ENCODE measurements at places on chromosomes 4 and X. TPM values are rescaled to one million over a fixed set of nuclear protein-coding genes. Genes with fewer than 3 reads are reported as not detected.

Gene NDNF
- total RNA-seq: not detected

Gene SHROOM2
- total RNA-seq: not detected

- no peak for DNase-seq
These were observed 29.5 kb upstream of the ZCCHC13 start for GRCh38 chrX:74274516-74274915.

Gene RAB40A
- total RNA-seq: 0.15 TPM

GRCh38 chr4:139555705-139556070, 331 bp downstream of the SETD7 start:
- DNase-seq: peak; percentile 12

Gene PRRG3
- total RNA-seq: not detected

GRCh38 chr4:168605411-168605810, 108.6 kb downstream of the PALLD start:
- no peak for DNase-seq

- no peak for DNase-seq
These were observed 95.8 kb upstream of the TET2 start for GRCh38 chr4:105050896-105051295.

DNA sequence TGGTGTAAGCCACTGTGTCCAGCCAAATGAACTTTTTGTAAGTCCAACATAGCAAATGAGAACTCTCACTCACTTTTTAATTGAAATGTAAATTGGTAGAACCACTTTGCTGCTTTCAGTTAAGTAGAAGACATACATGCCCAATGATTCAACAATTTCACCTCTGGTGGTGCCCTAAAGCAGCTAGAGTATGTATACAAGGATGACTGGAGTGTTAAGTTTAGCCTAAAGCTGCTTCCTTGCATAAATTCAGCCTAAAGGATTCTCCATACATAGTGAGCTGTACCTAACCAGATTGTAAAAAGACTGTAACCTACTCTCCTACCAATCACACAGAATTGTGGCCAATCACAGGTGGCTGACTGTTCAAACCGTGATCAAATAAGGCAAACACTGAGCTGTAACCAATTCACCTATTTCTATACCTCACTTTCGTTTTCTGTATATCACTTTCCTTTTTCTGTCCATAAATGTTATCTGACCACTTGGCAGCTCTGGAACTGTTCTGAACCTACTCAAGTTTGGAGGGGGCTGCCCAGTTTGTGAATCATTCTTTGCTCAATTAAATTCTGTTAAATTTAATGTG, 39.9 kb downstream of the PDS5A start:
- DNase-seq: no peak
